ENCODE measurements at places on chromosomes 5 and 9.

- DNase-seq: no peak
Observed at GRCh38 chr5:16179511-16179935, at the start of gene MARCHF11. TSS of gene MARCHF11 (minus strand) at chr5:16179791. CDS start at chr5:16179575, 216 bp downstream.

DNA sequence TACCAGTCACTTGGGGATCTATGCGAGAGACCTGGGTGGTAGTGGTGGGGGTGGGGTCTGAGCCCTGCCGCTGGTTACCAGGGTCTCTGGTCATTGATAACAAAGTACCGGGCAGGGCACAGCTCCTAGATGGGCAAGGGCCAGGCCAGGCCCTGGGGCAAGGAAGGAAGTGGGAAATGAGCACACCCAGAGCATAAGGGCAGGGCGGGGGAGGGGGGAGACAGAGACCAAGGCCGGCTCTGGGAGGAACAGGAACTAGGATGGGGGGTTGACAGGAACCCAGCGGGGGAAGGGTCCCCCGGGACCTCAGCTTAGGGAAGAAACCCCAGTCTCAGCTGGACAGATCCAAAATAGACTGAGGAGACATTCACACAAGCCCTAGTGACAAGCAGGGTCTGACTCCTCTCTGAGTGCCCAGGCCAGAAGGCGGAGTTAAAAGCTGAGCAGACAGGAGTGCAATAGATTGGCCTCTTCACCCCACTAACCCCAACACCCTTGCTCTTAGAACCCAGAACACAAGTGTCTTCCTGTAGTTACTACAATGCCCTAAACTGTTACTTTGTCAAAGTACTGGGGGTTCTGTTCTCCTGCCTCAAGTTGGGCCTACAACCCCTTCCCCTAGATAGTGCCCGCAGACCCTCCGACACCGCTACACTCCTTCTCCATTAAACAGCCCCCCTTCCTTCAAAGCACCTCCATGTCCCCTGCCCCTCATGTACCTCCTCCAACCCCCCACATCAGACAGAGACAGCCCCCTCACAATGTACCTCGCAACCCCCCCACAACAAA, 628 bp downstream of the ATOSB start:
- DNase-seq: no peak

DNA sequence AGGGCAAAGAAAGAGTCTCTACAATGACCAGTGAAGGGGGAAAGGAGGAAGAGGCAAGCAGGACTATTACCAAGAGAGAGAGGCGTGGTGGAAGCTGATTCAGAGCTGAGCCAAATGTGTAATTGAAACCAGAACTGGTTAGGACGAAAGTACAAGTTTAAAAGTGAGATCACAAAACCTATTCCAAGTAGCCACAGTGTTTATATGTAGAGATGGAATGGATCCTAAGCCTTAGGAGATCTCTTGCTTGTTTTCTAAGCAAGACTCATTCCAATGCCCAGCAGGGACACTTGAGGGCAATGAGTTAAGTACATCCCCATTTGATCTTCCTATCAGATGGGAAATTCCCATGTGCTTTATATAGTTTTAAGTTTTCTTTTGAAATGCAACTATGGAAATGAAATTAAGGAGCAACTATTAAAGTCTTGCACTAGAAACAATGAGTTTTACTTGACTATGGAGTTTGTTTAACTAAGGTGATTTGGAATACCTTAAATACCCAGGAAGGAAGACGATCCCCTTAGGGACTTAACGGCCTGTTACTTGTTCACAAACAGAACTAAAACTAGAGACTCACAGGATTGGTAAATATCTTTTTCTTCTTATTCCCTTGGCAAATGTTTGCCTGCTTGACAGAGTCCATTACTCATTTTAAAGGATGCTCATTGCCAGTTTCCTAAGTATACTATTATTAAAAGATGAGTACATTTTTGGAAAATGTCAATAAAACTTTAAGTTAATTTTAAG, 51.1 kb upstream of the SNX2 start:
- DNase-seq: no peak

DNA sequence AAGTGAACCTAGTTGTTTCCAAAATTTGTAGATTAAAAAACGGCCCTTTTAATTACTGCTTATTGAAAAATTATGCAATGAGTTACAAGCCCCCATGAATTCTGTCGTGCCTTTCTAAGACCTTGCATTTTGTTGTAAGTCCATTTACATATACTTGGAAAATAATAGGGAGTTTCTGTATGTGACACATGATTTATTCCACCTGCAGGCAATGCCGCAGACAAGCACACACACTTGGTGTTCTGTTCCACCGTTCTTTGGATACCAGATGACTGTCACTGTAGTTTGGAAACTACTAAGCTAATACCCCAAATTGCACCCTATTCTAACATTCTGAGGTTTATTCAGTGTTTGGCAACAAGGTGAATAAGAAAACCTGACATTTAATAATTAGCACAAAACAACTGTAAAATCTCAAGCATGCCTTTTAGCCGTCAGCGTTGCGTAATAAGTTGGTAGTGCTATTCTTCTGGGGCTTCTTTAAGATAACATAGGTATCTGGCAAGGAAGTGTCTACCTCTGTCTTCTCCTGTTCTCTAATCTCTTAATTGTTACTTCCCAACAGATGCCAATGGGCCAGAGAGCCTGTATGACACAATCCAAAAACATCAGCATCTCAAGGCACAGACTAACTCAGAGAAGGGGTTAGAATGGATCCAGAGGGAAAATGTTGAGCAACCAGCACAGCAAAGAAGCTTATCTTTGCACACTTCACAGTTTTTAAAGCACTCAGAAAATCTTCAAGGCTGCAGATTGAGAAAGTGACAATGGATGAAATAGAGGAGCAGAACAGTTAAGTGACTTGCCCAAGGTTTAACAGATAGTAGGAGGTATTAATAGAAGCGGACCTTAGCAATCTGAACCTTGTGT, 48.2 kb upstream of the DPYSL3 start:
- no peak for DNase-seq

- DNase-seq: no peak
Observed at GRCh38 chr9:106602344-106602743, 260.6 kb upstream of the ZNF462 start.

- DNase-seq: no peak
Observed at GRCh38 chr9:20319641-20320337, 302.5 kb downstream of the MLLT3 start.

GRCh38 chr5:54454602-54455001, 897 bp upstream of the HSPB3 start:
- no peak for DNase-seq

All from activated T-cell treated with anti-CD3 and anti-CD28 coated beads for 1 hour (primary cell).